Ureter (tissue), 1 donor: ENCODE measurements at places on chromosomes 1 and 21. TPM values are rescaled to one million over a fixed set of nuclear protein-coding genes. Genes with fewer than 3 reads are reported as not detected.

DNA sequence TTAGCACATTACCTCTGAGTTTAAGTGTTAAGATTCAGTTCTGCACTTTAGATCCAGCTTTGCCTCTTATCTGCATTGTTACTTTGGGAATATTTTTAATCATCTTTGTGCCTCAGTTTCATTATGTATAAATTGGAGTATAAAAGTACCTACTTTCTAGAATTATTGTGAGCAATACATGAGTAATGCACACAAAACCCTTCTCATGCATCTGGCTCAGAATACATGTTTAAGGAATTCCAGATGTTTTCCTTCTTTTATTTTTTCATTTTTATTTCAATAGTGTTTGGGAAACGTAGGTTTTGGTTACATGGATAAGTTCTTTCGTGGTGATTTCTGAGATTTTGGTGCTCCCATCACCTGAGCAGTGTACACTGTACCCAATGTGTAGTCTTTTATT, 14.2 kb downstream of the C8A start:
- DNase-seq, result no peak

DNA sequence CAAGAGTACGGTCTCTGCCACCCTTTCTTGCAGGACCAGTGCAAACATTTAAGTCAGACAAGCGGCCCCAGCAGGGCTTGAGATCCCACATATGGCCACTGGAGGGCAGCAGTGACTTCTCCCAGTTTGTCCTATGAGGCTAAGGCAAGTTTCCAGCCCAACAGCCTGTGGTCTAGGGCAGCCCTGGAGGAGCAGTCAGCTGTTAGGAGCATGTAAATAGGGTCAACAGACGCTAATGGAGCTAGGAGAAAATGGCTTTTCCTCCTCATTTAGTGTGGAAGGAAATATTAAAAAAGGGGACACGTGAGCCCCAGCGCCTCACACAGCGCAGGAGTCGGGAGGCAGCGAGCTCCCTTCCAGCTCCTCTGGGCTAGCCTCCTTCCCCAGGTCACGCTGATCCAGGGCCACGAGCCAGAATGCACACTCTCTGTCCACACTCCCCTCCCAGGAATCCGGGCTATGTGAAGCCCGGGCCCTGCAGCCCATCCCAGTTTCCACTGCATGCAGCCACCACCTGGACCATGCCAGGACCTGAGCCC, 95.6 kb downstream of the LAMC2 start:
- DNase-seq, result peak; percentile 93

DNA sequence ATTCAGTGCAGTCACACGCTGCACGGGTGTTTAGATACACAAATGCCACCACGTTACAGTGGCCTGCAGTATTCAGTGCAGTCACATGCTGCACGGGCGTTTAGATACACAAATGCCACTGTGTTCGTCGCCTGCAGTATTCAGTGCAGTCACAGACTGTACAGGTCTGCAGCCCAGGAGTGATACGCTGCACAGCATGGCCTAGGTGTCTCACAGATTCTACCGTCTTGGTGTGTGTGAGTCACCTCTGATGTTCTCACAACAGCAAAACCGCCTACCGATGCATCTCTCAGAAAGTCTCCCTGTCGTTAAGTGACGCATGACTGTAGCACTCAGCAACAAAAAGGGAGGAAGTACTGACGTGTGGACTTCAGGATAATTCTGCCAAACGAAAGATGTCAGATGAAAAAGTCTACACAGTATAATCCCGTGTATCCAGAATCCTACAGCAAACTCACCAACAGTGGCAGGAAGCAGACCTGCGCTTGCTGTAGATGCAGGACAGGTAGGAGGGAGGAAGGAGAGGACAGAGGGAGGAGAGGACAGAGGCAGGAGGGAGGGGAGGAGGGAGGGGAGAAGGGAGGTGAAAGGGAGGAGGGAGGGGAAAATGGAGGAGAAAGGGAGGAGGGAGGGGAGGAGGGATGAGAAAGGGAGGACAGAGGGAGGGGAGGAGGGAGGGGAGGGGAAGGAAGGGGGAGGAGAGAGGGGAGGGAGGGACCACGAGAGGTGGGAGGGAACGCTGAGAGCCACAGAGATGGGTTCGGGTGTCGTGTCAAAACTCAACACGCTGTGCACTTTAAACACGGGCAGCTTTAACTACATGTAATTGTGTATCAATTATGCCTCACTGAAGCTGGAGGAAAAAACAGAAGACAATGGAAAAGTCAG, 36.3 kb upstream of the PCBP3 start:
- peak; percentile 7 for DNase-seq

DNA sequence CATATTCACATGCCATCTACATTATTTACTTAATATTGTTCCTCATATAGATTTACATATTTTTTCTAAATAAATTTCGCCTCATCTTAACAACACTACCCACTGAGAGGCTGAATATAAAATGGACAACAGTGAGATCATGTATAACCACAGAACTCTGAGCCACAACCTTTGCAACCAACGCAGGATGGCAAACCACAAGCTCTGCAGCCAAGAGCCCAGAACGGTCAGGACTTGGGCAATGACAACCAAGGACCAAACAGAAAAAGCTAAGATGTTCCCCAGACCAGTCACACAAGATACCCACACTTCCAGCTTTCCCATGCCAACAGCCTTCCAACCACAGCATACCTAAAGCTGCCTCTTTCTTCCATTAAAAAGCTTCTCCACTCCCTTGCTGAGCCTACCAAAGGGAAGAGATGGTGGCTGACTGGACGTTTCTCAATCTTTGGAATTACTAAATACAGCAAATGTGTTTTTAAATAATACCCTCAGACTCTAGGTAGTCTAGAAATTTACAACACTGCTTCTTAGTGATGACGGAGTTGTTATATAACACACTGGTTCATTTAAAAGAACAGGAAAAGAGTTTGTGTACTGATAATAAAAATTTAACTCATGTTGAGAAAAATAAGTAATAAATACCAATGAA, 117.9 kb downstream of the AKT3 start:
- no peak for DNase-seq

The RORC gene
- total RNA-seq, result 14.5 TPM

The CELA3A gene
- not detected for total RNA-seq

DNA sequence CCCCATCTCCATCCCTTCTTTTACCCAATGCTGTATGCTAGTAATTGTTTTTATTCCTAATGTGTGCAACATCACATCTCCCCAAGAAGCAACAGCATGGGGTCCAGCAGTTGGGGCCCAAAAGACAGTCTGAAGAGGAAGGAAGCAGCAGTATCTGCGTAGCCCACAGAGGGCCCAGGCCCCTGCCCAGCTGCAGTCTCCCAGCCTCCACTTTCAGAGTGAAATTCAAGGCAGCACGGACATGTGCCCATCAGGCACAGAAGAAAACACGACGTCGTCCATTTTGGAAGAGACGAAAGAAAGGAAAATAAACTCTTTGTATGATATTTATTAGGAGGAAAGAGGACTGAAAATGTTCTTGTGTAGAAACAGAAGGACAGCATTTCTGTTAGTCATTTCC, 37.4 kb downstream of the NCF2 start:
- DNase-seq, result no peak

DNA sequence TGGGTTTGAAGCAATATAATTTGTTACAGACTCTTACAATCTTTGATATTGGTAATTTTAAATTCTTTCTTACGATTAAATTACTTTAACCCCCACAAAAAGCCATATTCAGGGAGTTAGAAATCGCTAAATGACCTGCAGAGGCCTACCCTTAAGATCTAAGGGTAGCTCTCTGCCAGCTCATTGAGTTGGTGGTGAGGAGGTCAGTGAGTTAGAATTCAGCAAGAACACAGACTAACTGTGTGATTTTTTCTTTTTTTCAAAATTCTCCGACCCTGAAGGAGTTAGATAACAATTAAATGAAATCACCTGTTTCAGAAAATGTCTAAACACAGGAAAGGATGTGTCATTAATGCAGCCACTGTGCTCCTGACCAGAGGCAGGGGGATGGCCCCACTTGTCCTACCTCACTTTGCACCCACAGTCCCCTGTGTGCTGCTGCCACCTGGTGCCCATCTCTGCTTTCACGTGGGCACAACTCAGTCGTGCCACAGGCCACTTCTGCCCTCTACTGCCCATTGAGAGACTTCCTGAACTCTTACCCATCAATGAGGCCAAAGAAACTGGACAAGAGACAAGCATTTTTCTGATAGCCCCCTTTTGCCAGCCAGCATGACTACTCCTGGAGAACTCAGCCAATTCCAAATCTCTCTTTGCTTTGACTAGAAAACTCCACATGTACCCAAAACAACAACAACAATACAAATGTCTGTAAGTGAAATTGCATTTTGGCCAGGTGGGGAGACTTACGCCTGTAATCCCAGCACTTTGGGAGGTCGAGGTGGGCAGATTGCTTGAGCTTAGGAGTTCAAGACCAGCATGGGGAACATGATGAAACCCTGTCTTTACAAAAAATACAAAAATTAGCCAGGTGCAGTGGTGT, 8.4 kb downstream of the CFAP45 start:
- DNase-seq, result peak; percentile 86

DNA sequence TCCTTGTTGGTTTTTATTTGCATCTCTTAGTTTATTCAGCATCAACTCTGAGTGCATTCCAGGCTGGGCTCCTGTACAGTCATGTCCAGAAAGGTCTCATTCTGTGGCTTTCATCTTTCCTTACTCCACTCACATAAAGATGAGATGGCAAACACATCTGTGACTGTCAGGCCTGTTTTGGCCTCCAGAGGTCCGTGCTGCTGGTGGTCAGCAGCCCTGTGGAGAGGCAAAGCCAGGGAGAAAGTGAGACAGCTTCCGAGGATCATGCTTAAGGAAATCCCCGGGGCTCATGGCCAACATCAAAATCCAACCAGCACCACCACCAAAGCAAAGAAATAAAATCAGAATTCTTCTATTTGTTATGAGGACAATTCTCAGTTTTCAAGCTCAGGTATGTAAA, 96.1 kb upstream of the HIVEP3 start:
- no peak for DNase-seq

The CREB3L4 gene
- 13.9 TPM for total RNA-seq

GRCh38 chr1:4775506-4775905, 121.1 kb downstream of the AJAP1 start:
- no peak for DNase-seq

- DNase-seq, result no peak
Observed at GRCh38 chr21:45082736-45083135, 8.4 kb downstream of the ADARB1 start.

The ST7L gene
- total RNA-seq, result 33.3 TPM

- DNase-seq, result no peak
Observed at GRCh38 chr21:16454399-16454798, 724.6 kb downstream of the USP25 start.

GRCh38 chr1:223706077-223706973, 6.0 kb upstream of the CAPN2 start:
- DNase-seq, result no peak

- no peak for DNase-seq
Observed at GRCh38 chr1:209727785-209728184, 23.1 kb downstream of the HSD11B1 start.

The SMIM1 gene
- total RNA-seq, result 9.6 TPM

The RCOR3 gene
- 104 TPM for total RNA-seq

DNA sequence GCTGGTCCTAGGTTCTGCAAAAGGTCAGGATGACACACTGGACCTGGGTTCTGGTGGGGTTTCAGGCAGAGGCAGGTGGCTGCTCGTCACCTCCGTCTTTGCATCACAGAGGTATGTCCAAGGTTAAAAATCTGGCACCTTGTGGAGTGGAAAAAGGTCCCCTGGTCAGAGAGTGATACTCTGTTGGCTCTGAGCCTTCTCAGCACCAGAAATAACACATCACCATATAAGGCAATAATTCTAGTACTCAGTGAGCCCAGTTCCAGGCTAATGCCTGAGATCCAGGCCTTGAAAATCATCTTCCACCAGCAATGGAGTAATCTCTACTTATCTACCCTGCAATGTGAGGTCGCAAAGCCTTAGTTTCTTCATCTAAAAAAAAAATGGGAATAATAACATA, 127.3 kb upstream of the C8B start:
- DNase-seq, result no peak

- DNase-seq, result no peak
Observed at GRCh38 chr1:2561898-2562895, 6.0 kb downstream of the TNFRSF14 start.

- no peak for DNase-seq
Observed at GRCh38 chr1:30807318-30808066, 49.9 kb upstream of the LAPTM5 start.

DNA sequence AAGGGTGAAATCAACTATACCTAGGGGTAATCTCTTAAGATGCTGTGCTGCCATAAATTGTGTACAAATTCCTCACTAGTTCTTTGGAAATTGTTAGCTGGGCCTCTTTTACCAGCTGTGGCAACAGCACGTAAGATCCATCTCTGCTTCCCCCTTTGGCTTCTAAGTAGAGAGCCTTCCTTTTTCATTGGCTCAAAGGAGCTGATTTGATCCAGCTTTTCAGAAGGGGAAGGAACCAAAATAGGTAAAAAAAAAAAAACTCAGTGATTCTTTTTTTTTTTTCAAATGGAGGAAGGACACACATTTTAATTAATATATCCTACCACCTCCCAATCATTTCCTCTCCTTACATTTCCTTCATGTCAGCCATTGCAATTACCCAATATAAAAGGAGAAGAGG, 4.0 kb upstream of the RCAN1 start:
- no peak for DNase-seq

The ZNF683 gene
- 1.2 TPM for total RNA-seq

The PLD5 gene
- total RNA-seq, result 0.13 TPM

The CADM3 gene
- total RNA-seq, result 4.2 TPM

- no peak for DNase-seq
Observed at GRCh38 chr1:161307230-161307768, 2.5 kb downstream of the MPZ start.

DNA sequence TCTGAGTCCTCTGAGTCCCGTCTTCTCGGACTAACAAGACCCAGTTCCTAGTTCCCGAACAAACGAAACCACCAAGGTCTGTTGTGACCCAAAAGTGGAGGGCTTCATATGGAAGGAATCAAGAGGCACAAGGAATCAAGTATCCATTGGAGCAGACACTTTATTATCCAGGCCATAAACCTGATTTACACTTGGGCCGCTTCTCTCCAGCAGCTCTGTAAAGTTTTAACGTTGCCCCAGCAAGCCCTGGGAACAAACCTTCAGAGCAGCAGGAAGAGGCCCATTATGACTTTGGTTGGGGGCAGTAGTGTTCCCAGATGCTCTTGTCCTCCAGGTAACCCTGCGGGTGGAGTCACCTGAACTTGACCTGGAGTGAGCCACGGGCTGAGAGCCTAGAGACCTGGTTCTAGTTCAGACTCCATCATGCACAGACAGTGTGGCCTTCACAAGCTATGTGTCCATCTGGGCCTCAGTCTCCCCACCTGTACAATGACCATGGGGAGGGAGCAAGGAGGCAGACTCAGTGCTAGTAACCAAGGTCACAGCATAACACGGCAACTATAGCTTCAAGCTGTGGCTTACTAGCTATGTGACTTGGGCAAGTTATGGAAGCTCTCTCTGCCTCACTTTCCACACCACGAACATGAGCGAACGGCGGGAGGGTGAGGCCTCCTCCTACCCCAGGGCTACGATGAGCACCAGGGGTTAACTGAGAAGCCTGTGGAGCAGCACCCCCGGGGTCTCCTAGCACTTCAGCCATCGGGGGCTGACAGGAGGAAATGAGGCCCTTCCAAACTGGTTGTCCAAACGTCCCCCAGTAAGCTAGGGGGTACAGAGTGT, 95.7 kb downstream of the GLIS1 start:
- no peak for DNase-seq

The TMEM269 gene
- total RNA-seq, result 0.18 TPM

The CXADR gene
- 80.8 TPM for total RNA-seq

GRCh38 chr1:183106166-183106565, 79.9 kb upstream of the LAMC2 start:
- no peak for DNase-seq

GRCh38 chr21:35015435-35016024, 33.6 kb downstream of the RUNX1 start:
- DNase-seq, result no peak

GRCh38 chr1:25065795-25066238, 135.7 kb upstream of the RUNX3 start:
- no peak for DNase-seq

The MAP3K6 gene
- total RNA-seq, result 75.5 TPM
